Putamen (tissue), 1 donor: ENCODE measurements at places on chromosomes 4 and X.

GRCh38 chr4:1072830-1073446 is 40.4 kb downstream of the RNF212 start:
- DNase-seq, result peak; percentile 45

GRCh38 chr4:121326597-121326996 is 54.2 kb downstream of the QRFPR start:
- no peak for DNase-seq

DNA sequence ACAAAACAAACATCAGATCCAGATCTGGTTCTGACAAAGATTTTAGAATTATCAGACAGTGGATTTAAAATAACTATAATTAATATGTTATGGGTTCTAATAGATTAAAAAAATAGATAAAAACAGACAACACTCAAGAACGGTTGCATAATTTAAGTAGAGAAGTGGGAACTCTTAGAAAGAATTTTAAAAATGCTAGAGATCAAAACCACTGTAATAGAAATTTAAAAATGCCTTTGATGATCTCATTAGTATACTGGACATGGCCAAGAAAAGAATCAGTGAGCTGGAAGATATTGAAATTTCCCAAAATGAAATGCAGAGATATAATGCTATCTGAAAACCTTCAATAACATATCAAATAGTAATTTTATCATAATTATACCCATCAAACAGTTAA is 28.3 kb upstream of the DYNLT3 start:
- no peak for DNase-seq

- no peak for DNase-seq
These were observed 54.6 kb downstream of the C4orf50 start for GRCh38 chr4:5963611-5964010.

- DNase-seq, result no peak
These were observed 19.1 kb upstream of the FRYL start for GRCh38 chr4:48799157-48799556.

GRCh38 chr4:158013858-158014257 is 159.0 kb downstream of the GASK1B start:
- no peak for DNase-seq

DNA sequence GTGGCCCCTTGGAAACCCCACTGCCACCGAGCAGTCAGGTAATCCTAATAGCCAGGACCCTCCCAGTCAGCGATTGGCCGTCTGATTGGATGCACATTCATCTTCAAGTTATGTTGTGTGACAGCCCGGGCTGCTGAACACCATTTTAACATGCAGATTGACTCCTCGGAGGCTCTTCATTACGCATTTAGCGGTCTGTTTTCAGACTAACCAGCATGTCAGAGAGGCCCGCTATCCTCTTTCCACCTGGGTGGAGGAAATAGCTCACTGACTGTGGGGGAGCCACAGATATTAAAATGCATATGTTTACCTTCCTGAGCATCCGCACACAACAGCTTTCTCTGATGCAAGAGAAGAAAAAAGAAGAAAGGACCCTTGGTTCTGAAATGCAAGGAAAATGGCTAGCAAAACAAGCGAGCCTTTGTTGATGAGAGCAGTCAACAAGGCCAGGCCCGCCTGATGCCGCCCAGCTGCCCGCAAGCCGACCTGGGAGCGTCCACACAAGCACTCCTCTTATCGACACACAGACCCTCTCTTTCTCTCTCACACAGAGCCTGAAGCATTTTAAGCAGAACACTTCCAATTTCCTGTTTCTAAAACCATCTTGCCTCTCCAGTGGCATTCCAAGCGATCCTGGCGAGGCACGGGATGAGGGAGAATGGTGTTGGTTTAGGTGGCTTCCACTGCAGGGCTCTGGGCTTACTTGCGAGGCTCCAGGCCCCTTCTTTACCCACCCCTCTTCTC is 118.3 kb downstream of the MGST2 start:
- peak; percentile 57 for DNase-seq

DNA sequence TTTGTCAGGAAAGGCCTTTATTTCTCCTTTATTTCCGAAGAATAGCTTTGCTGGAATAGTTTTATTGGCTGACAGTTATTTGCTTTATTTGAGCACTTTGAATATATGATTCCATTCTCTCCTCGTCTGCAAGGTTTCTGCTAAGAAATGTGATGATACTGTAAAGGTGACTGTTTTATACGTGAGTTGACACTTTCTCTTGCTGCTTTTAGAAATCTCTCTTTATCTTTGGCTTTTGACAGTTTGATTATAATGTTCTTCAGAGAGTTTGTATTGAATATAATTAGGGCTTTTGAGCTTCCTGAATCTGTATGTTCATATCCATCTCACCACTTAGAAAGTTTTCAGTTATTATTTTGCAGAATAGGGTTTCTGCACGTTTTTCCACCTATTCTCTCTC is 1003.7 kb upstream of the SLIT2 start:
- no peak for DNase-seq

- DNase-seq, result no peak
These were observed 119.8 kb downstream of the NEK1 start for GRCh38 chr4:169492436-169493163.

- no peak for DNase-seq
These were observed 61.3 kb upstream of the SCOC start for GRCh38 chr4:140312100-140312499.

GRCh38 chr4:160318567-160319220 is 1215.8 kb downstream of the RAPGEF2 start:
- DNase-seq, result no peak
